ENCODE measurements at places on chromosomes 1 and 21. TPM values are rescaled to one million over a fixed set of nuclear protein-coding genes. Genes with fewer than 3 reads are reported as not detected.

Gene PADI1
- 1.7 TPM for total RNA-seq

Gene RGS1
- total RNA-seq, result not detected

Gene HSPA6
- 1.7 TPM for total RNA-seq

Gene RCC1
- total RNA-seq, result 20.1 TPM

Gene ESRRG
- 0.02 TPM for total RNA-seq

DNA sequence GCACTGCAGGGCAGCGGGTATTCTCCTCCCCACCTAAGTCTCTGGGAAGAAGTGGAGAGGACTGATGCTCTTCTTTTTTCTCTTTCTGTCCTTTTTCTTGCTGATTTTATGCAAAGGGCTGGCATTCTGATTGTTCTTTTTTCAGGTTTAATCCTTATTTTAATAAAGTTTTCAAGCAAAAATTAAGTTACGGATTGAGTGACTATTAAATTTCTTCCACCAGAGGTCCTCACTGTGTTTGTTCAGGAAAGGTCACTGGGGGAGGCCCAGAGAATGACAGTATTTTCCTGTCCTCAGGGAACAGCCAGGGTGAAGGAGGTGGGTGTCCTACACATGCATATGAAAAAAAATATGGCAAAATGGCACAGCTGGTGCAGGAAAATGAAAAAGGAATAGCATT, 4.4 kb upstream of the ELF3 start:
- peak; percentile 39 for DNase-seq

DNA sequence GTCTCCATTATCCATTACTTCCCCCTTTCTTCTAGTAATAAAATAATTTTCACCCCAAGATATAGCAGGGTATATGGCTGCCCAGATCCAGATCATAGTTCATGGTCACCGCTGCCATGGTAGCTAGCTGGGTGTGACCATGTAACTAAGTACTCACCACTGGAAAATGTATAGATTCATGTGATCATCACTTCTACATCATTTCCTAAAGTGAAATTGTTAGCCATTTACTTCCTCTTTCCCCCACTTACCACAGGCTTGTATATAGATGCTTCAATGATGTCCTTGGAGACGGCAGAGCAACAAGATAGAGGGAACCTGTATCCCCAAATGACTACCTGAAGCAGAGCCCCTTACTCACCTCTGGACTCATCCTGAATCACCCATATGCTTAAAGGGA, 22.7 kb upstream of the EYA3 start:
- DNase-seq, result peak; percentile 8

DNA sequence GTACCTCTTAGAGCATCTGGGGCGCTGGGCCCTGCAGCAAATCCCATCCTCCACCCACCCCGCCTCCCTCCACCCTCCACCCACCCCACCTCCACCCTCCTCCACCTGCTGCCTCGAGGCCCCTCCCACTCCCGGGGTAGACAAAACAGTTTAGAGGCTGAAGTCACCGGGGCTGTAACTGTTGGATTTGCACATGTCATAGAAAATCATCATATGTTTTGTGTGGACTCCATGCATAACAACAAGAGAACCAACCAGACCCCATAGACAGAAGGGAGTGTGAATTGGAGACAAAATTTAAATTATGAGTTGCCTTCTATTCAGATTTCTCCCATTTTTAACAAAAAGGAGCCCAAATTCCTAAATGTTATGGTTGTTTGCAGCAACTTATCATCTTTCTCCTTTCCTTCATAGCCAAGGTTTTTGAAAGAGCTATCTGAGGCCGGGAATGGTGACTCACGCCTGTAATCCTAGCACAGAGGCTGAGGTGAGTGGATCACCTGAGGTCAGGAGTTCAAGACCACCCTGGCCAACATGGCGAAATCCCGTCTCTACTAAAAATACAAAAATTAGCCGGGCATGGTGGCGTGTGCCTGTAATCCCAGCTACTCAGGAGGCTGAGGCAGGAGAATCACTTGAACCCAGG, 28.2 kb upstream of the LGALS8 start:
- DNase-seq, result no peak

- no peak for DNase-seq
Measured at GRCh38 chr21:39599191-39599970, 13.4 kb upstream of the B3GALT5 start.

GRCh38 chr1:36836196-36836883, 198.0 kb downstream of the GRIK3 start:
- DNase-seq, result no peak

DNA sequence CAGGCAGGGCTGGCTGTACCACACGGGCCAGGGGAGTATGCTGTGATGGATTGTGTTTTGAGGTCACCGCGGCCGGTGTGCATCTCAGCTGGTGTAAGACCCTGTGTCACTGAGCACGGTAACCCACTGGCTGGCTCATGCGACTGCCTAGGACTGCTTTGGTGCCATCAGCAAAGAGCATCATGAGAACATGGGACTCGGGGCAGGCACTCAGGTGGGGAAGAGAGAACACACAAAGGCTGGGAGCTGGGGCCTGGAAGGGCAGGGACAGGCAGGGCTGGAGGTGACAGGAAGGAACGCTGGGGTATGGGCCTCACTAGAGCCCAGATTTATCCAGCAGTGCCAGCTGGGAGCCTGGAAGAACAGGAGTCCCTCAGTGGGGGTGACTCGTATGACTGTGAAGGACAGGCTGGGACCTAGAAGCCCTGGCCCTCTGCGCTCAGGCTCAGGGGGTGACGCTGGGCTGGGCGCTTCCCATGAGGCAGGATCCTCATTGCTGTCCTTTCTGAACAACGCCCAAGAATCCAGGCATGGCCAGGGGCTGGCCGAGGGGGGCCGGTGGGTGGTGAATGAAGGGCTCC, 210.4 kb upstream of the VAMP3 start:
- DNase-seq, result no peak

- DNase-seq, result no peak
Measured at GRCh38 chr1:67314696-67315095, 7.0 kb downstream of the IL12RB2 start.

GRCh38 chr1:176976771-176977170, 187.7 kb downstream of the ASTN1 start:
- no peak for DNase-seq

GRCh38 chr1:26353976-26354820, at the start of gene CRYBG2:
Gene CRYBG2, minus strand, starts transcription at chr1:26354130. Its CDS starts 7,473 bp downstream, at chr1:26346657.
- DNase-seq, result no peak

- DNase-seq, result no peak
Measured at GRCh38 chr1:207059881-207060280, 6.8 kb downstream of the PFKFB2 start.
